ENCODE measurements at places on chromosomes 3 and 15.
A peak's percentile ranks its signal among the peaks of the same experiment; 100 is the strongest.

- no peak for DNase-seq
Observed at GRCh38 chr3:47018269-47018611, 38.8 kb downstream of the NBEAL2 start.

DNA sequence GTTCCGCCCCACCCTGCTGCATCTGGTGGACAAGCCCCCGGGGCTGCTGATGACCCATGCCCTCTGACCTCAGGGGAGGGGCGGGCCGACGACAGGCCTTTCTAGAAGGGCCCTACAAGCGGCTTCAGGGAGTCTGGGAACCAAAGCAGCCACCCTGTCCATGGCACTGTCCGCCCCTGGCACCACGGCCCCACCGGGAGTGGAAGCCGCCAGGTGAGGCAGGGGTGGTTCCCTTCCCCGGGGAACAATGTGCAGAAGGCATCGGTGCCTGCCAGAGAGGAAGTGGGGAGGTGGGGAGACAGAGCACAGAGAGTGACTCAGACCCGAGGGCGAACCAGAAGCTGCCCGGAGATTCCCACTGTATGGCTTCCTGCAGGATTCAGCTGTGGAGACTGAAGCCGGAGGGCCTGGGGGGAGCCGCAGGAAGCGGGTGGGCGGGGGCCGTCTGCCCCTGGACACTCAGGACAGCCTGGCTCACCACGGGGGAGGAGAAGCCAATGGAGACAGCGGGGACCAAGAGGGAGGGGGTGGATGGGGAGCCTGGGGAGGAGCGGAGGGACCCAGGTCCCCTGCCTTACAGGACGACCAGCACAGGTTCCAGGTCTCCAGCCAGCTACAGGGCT lies 134.0 kb downstream of the TPRA1 start:
- no peak for DNase-seq

DNA sequence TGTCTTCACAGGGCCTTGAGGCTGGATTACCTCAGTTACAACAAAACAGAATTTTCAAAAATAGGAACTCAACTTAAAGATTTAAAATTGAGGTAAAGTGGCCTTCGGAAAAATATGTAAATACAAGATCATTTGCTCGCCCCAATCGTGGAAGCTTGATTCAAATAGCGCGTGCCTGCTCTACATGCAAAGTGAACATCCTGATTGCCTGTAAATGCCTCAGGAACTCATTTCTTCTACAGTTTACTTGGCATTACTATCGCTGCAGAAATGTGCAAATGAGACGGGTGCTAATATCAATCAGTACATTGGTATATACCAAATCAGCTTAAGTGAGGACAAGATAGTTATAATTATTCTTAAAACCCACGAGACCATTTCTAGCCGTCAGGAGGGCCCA lies 159.2 kb downstream of the XXYLT1 start:
- no peak for DNase-seq

- no peak for DNase-seq
Observed at GRCh38 chr15:47975427-47975826, 145.4 kb upstream of the SLC24A5 start.

GRCh38 chr15:70099967-70100473 lies 2.3 kb upstream of the TLE3 start:
- no peak for DNase-seq

GRCh38 chr15:51093839-51094605 lies 684 bp downstream of the TNFAIP8L3 start:
- DNase-seq = no peak

- no peak for DNase-seq
Observed at GRCh38 chr15:38622304-38622703, 57.7 kb upstream of the RASGRP1 start.

DNA sequence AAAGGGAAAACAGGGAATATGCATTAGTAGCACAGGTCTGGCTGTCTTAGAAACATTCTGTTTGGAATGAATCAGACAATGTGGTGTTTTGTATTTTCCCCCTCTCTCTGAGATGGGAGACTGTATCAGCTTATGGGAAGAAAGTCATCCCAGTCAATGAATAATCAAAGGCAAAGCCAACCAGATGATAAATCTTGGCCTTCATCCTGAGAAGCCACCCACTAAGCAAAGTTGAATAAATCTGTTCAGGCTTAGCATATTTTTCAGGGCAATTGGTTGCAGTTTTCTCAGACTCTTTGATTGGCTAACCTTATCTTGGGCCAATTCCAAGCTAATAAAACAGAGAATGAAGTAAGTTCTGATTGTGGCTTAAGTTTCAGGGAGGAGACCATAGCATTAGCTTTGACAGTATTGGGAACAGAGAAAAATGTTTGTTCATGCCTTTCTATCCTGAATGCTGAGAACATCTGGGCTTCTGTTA lies 63.6 kb upstream of the ARL8B start:
- no peak for DNase-seq

- DNase-seq = no peak
Observed at GRCh38 chr15:89139613-89140499, 51.6 kb downstream of the ABHD2 start.

GRCh38 chr15:100254285-100254684 lies 87.5 kb downstream of the ADAMTS17 start:
- DNase-seq = no peak

DNA sequence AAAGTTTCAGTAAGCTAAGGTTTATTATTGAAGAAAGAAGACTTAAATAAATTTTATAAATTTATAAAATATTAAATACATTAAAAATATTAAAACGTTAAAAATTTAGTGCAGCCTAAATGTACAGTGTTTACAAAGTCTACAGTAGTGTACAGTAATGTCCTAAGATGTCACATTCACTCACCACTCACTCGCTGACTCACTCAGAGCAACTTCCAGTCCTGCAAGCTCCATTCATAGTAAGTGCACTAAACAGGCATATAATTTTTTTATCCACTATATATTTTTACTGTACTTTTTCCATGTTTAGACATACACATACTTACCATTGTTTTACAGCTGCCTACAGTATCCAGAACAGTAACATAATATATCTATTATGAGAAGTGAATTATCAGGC lies 51.5 kb downstream of the TJP1 start:
- no peak for DNase-seq

DNA sequence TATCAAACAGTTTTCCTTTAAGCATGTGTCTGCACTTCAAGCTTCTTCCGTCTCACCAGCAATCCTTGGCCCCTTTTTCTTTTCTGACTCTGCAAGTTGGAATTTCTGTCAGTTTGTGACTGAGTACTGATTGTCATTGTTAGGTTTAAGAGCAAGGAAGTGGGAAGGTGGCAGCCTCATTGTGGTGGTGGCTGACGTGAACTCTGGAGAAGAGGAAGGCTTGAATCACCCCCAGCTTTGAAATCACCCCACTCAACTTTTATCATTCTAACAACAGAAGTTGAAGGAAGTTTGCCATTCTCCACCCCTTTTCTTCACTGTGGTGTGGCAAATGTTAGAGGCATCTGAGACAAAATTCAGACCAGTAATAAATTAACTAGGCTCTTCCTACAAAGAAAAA lies 231.6 kb upstream of the AGTR1 start:
- no peak for DNase-seq

- DNase-seq = no peak
Observed at GRCh38 chr3:68963891-68964290, 31.5 kb upstream of the TAFA4 start.

DNA sequence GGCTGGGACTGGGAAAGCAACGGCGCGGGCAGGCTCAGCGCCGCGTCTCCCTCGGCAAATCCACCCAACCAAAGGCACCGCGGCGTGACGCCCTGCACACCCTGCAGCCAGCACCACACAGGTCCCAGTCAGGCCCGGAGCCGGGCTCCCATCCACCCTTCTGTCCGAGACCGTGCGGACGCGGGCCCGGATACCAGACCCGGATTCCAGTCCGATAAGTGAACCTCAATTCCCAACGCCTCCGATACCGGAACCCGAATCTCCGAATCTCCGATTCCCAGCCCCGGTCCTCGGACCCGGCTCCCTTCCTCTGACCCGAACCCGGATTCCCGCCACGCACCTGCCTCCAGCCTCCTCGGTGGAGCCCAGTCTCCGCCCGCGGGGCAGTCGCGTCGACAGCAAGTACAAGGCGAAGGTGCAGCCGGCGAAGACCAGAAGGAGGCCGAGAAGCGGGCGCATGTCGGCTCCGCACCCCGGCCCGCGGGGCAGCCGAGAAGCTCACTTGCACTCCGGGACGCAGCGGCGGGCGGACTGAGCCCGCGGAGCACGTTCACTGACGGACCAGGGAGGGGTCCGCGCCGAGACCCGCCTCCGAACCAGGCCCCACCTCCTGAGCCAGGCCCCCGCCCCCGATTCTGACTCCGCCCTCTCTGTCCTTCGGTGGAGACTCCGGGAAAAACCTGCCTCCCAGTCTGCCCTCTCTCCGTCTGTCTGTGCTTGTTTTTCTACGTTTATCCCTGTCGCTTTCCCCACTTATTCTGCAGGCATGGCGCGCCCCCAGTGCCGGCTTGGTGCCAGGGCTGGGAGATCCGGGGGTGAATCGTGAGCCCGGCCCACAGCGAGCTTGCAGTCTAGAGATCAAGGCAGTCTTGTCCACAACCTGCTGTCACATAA lies at the start of gene TMEM41A:
TMEM41A (minus strand) TSS at position 533 of the 894 bp plus-strand sequence; CDS start at position 459, 74 bp downstream.
- DNase-seq = peak; percentile 81
